ENCODE measurements at places on chromosomes 7 and 10. TPM values are rescaled to one million over a fixed set of nuclear protein-coding genes. Genes with fewer than 3 reads are reported as not detected.
A peak's percentile ranks its signal among the peaks of the same experiment; 100 is the strongest.

GARIN1A gene
- 2.5 TPM for total RNA-seq

DNA sequence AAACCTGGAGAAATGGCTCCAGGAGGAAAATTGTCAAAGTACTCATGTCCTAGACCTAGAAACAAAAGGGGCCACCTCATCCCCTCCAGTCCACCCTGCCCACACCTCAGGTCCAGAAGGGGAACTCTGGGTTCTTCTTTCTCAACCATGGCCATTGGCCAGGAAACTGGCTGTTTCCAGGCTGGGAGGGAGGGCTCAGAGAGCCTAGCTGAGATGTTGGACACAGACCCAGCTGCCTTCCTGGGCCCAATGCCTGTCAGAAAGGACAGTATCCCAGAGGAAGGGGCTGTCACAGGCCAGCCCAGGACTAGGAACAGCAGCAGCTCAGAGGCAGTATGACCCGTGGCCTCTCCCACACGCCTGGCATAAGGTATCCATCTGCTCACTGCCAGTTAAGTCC is 9.6 kb downstream of the GRID1 start:
- peak; percentile 42 for DNase-seq

DNA sequence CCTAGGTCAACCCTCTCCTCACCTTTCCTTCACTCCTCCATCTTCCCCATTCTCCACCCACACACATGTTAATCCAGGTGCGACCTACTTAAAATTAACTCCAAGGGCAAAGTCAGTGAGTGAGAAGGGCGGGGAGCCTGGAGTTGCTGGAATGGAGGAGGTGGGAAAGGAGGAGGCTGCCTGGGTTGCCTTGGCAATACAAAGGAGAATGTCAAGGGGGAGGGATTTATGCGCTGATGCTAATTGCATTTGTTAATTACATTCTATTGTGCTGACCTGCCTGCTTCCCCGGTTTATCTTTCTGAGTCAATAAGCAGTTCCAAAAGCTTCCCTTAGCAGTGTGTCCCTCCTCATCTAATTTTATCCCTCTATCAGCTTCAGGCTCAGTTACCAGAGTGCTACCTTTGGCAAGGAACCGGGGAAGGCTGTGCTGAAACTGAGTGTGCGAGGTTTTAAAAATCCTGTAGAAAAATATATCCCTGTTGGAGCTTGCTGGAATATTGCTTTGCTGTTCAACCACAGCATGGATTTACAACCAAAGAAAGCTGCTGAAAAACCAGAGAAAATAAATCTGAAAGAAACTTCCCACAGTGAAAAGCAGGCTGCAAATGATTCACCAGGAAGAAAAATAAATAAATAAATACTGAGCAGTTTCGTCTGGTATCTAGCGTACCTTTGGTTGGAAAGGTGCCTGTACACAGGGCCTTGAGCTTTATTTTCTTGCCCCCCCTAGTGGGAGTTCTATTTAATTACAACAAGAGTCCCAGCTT is 113.2 kb upstream of the DGKB start:
- DNase-seq: peak; percentile 94

GRCh38 chr10:90112681-90113080 is 411.3 kb downstream of the KIF20B start:
- DNase-seq: no peak

GRCh38 chr7:82156168-82156567 is 287.4 kb downstream of the CACNA2D1 start:
- peak; percentile 80 for DNase-seq

FKBP9 gene
- total RNA-seq: 109 TPM

DNA sequence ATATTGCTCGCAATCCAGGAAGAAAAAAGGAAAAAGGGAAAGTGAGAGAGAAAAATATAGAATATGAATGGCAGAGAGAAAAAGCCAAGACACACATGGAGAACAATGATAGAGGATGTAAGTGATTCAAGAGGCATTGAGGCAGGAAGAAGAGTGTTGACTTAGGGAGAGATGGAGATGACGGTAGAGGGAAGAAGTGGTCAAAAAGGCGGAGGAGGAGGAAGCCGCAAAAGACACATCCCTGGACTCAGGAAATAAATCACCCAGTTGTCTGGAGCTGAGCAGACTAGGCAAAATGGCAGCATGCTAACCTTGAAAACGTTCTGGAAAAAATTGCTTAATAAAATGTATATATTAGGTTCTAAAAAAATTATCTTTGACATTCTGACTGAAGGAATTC is 17.7 kb upstream of the GPR37 start:
- DNase-seq: no peak

HOXA4 gene
- total RNA-seq: 11.2 TPM

All from kidney (tissue), 22 donors.